ENCODE measurements at places on chromosomes 13 and 19.

- no peak for DNase-seq
Measured at GRCh38 chr13:75831389-75831788, 195.3 kb downstream of the LMO7 start.

DNA sequence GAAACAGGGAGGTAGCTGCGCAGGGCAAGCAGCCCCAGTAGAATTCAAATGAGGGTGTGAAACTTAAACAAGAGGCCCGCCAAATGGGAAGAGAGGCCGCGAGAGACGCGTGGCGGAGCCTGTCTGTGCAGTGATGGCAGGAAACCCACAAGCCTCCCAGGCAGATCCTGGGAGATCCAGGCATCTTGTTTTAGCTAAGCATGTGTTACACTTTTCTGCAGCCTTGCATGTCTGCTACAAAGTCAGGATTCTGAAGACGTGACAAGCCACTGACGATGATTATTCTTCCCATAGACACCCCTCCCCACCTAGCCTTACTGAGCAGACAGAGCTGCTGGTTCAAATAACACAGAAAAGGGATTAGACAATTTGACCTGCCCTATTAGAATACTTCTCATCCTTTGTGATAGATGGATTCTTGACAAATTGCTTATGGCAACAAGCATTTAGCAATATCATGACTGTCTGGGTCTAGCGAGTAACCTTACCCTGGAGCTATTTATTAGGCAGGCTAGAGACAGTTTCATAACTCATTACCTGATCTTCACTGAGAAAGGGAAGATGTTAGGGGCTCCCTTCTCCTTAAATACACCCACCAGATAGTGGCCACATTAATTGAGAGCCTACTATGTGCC, 185.2 kb upstream of the IRS2 start:
- DNase-seq = no peak

DNA sequence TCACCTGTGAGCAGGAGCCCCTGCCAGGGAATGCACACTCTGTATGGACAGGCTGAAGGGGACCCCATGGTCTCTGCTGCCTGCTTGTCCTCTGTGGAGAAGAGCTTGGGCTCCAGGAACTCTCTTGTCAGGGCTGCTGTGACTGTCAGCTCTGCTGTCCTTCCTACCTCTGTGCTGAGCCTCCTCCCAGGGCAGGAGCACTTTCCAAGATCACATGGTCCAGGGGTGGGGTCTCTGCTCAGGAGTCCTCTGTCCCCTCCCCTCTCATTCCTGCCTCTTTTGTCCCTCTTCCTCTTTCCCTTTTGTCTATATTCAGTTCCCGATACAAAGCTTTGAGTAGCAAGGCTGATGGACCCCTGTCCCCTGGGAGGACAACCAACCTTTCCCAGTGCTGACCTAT, at the start of gene CEACAM7:
Gene CEACAM7, minus strand, starts transcription at position 173 of the 400 bp plus-strand sequence. Its CDS starts 105 bp downstream, at position 68.
- no peak for DNase-seq

DNA sequence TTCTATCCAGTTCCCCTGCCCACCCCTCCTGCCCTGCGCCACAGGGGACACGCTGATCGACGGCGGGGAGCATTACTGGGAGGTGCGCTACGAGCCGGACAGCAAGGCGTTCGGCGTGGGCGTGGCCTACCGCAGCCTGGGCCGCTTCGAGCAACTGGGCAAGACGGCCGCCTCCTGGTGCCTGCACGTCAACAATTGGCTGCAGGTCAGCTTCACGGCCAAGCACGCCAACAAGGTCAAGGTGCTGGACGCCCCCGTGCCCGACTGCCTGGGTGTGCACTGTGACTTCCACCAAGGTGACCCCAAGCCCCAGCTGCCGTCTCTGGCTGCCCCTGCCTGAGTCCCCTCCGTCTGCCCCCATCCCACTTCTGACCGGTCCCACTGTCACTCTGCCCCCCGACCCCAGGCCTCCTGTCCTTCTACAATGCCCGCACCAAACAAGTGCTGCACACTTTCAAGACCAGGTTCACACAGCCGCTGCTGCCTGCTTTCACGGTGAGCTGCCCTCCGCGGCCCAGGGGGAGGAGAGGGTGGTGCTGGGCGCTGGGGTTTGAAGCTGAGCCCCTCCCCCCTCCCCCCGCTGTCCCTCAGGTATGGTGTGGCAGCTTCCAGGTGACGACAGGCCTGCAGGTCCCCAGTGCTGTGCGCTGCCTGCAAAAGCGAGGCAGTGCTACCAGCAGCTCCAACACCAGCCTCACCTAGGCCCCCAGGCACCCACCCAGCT, 15.5 kb downstream of the STAP2 start:
- no peak for DNase-seq
